ENCODE measurements at places on chromosomes 3 and 15.

- no peak for DNase-seq
These were observed 30.7 kb downstream of the NBEAL2 start for GRCh38 chr3:47010111-47010712.

GRCh38 chr3:139627759-139628158 is 50.0 kb downstream of the NMNAT3 start:
- no peak for DNase-seq

GRCh38 chr15:62901909-62902546 is 140.5 kb upstream of the TPM1 start:
- no peak for DNase-seq

- no peak for DNase-seq
These were observed 8.7 kb upstream of the KY start for GRCh38 chr3:134659391-134660045.

- no peak for DNase-seq
These were observed 10.6 kb downstream of the ARNT2 start for GRCh38 chr15:80414546-80415357.

DNA sequence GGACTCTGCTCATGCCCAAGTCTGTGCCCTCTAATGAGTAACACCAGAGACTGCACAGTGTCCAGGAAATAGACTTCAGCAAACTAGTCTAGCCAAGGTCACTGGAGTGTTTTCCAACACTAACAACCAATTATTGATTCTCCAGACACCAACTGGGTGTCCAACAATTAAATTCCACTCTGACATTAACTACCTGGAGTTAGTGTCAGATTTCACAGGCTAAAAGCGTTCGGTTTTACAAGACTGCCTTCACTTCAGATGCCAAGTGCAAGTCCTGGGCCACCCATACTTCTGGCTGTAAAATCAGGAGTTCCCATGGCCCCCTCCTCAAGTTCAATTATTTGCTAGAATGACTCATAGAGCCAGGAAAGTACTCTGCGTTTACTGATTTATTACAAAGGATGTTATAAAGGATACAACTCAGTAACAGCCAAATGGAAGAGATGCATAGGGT is 20.8 kb upstream of the CFAP161 start:
- DNase-seq = no peak

DNA sequence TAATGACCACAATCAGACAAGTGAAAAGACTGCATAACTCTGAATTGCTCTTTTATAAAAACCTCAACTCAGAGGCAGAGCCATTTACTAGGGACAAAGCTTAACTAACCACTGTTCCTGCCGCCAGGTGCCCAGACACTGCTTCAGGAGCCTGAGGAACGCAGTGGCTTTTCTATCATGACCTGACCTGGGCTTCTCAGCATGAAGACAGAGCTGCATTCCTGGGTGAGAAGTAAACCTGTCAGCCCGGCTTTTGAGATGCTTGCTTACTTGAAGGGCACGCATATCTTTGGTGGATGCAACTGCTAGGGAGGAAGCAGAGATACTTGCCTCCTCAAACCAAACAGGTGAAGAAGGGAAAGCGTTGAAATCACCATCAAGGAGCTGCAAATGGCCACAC is 7.9 kb downstream of the LRRC31 start:
- no peak for DNase-seq

- DNase-seq = no peak
These were observed 6.7 kb downstream of the POU1F1 start for GRCh38 chr3:87269723-87270122.

- no peak for DNase-seq
These were observed 51.8 kb downstream of the CTDSPL start for GRCh38 chr3:37913522-37913921.

- no peak for DNase-seq
These were observed 60.1 kb downstream of the MBNL1 start for GRCh38 chr3:152328841-152329240.

DNA sequence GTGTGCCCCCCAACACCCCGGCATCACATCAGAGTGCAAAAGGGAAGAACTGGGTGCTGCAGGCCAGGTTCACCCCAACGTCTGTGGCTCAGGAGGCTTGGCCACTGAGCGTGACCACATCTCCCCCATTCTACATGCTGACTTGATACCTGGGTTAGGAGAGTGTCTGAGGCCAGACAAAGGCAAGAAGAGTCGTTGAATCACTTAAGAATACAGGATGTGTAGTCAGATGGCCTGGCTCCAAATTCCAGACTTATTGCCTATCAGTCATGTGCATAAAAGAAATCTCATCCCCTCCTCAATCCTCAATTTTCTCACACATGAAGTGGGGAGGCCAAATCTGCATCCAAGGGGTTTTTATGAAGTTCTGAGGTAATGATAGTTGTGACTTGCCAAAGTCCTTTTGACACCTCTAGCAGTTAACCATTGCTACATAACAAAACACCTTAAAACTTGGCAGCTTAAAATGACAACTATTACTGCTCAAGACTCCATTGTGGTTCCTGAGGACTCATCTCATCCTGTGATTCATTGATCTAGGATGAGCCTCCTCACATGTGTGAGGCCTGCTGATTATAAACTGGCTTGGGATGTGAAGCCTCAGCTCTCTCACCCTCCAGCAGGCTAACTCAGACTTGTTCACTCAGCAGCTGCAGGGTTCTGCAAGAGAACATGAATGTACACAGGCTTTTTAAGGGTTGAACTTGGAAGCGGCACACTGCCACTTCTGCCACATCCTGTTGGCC is 138.8 kb upstream of the TLE3 start:
- DNase-seq = no peak

DNA sequence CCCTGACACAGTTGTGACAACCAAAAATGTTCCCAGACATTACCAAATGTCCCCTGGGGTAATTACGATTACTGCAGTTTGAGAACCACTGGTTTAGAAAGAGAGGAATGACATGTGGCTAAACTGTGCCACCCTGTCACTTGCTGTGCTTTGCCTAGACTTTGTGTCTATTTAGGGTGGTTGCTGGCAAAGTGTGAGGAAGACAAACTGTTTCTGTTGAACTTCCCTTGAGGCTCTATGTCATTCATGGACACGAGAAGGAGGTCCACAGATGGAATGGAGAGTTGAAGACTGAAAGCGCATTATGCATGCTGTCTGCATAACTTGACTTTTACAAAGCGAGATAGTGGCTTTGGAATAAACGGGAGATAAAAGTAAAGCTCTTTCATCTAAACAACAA is 316.7 kb downstream of the FEZF2 start:
- DNase-seq = no peak

DNA sequence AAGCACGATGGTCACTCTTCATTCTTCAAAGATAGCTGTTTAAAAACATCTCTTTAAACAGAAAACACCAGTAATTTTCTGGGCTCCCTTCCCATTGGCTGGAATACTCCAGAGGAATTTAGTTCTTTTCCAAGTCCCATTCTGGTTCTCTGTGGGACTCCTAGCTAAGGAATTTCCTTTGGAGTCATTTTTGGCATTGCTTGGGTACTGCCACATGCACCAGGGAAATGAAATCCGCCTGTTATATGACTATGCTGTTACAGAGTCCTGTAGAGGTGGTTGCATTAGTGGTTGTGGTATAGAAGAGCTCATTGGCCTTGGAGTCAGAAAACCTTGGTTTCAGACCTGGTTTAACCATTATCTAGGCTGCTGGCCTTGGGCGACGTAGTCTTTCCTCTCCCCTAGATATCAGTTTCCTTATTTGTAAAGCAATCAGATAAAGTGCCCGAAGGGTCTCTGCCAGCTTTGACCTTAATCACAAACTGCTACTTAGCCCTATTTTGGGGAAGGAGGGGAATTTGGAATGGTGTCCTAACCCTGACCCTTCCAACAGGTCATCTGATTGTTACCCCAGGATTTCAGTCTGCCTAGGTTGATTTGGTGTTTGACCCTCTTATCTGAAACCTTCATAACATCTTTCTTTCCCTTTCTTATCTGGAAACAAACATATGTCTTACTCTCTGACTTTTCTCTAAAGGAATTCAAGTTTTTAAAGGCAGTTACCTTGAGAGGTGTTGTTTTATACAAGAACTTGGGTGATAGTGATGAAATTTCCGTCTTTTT is 13.4 kb downstream of the RTP1 start:
- no peak for DNase-seq

DNA sequence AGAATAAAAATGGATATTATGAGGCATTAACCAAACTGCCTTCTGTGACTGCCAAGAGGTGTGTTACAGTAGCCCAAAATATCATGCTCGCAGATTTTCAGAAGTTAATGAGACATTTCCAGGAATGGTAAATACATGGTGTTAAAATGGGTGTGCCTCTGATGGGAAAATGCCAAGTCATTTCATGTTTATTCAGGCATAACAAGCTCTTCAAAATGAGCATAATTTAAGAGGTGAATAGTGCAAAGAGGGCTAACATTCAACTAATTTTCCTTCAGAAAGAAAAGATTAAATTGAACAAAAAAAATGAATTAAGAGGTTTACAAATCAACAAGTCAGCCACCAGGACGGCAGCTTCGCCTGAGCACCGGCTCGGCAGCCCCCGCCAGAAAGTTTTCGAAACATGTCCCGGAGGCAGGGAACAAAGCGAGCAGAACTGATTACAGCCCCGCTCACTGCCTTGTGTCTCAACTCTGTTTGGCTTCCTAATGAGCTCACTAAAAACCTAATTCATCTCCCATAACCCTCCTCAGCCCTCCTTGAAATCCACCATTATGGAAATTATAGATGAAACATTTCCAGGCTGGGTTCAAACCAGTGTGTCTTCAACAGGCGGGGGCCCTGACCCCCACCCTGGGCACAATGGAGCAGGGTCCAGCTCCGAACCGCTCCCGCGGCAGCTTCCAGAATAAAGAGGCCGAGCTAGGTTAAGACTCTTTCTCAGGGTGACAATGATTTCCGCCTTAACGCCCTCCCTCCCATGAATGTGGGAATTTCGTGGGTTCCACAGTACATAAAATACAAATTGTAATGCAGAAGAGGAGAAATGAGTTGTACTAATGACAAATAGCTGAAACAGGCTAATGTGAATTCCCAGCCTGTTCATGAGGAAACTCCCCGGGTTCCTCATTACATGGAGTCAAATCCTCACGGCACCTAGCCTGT is 43.9 kb downstream of the MEIS2 start:
- DNase-seq = no peak

DNA sequence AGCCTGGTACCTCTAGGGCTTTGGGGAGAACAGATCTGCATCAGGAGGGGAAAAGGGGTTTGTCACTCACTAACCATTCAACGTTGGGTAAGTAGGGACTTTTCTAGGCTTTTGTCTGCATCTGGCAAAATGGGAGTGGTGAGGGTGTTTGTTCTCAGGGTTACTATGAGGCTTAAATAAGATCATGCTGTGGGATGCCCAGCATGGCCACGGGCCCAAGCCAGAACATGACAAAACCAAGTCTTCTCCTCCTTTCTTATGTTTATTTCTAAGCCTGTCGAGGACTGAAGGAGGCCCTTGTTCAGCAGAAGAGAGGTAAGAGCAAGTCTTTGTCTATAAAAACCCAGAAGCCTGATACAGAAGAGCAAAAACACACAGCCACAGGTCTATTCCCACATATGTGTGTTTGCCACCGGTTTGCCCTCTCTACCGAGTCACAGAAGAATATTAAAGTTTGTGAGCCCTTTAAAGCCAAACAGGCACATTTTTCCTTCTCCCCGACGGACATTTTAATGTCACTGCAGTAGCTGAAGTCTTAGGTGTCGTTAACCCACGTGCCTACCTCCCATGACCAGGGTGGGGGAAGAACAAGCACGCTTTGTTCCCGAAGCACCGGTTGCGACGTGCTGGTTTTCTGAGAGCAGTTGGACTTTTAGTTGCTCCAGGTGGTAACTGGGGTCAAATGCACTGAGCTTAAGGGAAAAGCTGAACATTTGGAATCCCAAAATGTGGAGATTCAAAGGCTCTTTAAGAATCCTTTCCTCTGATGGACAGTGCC is 72.1 kb downstream of the NOX5 start:
- no peak for DNase-seq

- no peak for DNase-seq
These were observed 150.3 kb downstream of the SLC9A9 start for GRCh38 chr3:143697975-143698374.

DNA sequence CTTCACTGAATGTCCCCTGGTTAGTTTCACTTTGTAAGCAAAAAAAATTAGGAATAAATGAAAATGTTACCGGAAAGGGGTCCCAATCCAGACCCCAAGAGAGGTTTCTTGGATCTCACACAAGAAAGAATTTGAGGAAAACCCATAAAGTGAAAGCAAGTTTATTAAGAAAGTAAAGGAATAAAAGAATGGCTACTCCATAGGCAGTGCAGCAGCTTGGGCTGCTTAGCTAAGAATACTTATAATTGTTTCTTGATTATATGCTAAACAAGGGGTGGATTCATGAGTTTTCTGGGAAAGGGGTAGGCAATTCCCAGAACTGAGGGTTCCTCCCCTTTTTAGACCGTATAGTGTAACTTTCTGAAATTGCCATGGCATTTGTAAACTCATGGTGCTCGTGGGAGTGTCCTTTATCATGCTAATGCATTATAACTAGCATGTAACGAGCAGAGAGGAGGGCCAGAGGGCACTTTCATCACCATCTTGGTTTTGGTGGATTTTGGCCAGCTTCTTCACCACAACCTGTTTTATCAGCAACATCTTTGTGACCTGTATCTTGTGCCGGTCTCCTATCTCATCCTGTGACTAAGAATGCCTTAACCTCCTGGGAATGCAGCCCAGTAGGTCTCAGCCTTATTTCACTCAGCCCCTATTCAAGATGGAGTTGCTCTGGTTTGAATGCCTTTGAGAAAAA is 41.0 kb upstream of the CMSS1 start:
- no peak for DNase-seq

DNA sequence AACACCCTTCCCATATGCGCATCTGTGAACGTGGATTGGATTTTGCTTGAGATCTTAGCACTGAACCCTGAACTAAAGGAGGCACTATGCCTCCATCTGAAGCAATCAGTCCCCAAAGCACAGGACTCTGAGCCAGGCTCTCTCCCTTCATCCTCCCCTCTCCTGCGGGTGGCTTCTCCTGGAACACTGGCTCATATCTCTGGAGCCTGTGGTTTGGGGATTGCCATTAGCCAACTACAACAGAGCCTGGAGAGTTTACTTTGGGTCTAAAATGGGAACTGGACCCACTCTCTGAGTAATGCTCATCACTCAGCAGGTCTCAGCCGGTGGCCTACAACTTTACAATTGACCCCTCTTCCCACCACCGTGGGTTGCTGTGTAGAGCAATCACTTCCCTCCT is 190.8 kb upstream of the HES1 start:
- no peak for DNase-seq

- DNase-seq = no peak
These were observed 98.0 kb upstream of the TNIK start for GRCh38 chr3:171558188-171558696.

GRCh38 chr3:157117875-157118654 is 41.9 kb downstream of the CCNL1 start:
- no peak for DNase-seq

GRCh38 chr3:35380196-35380595 is 259.1 kb upstream of the ARPP21 start:
- DNase-seq = no peak

GRCh38 chr15:45088801-45089711 is 24.9 kb downstream of the DUOX2 start:
- DNase-seq = no peak

DNA sequence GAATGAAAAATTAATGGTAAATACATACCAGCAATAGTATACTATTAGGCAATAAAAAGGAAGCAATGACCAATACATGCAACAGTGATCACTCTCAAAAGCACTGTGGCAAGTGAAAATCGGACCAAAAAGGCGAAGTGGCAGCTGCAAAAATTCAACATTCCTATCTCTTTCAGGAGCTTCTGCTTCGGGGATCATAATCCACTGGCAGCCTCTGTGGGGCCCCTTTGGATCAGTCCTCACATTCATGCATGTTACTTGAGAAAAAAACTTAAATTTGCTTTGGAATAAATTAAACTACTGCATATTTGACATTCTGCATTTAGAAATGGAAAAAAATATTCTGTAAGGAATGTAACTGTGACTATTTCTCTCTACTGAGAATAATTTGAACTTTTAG is 425.6 kb downstream of the NR2F2 start:
- no peak for DNase-seq

- no peak for DNase-seq
These were observed 16.4 kb downstream of the CLK3 start for GRCh38 chr15:74631935-74632560.

All from cortex of kidney (tissue), 1 donor.